ENCODE measurements at places on chromosomes 7 and 10. TPM values are rescaled to one million over a fixed set of nuclear protein-coding genes. Genes with fewer than 3 reads are reported as not detected.

The LIPJ gene
- total RNA-seq: 1.1 TPM

The VPS37D gene
- total RNA-seq: 12.8 TPM

- DNase-seq: no peak
Observed at GRCh38 chr7:135976312-135977006, 700 bp downstream of the MTPN start.

GRCh38 chr10:84525120-84525806, 196.9 kb downstream of the CCSER2 start:
- DNase-seq: no peak

- DNase-seq: no peak
Observed at GRCh38 chr10:29163746-29164145, 125.1 kb upstream of the LYZL1 start.

- DNase-seq: no peak
Observed at GRCh38 chr7:94838717-94839116, 68.7 kb upstream of the PPP1R9A start.

DNA sequence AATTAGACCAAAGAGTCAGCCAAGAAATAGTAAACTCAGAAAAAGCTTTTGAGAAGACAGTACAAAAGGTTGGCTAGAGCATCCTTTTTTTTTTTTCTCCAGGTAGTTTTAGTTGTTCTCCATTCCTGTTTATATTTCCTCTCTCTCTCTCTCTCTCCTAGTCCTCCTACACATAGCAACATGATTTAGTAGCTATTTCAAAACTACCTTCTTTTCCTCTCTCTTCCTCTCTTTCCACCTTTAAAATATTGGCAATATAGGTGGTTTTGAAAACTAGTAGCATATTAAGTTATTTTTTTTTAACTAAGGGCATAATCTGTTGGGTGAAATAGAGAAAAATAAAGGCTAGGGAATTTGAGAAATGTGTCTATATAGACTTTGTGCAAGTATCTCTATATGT, 5.0 kb downstream of the SKIDA1 start:
- no peak for DNase-seq

DNA sequence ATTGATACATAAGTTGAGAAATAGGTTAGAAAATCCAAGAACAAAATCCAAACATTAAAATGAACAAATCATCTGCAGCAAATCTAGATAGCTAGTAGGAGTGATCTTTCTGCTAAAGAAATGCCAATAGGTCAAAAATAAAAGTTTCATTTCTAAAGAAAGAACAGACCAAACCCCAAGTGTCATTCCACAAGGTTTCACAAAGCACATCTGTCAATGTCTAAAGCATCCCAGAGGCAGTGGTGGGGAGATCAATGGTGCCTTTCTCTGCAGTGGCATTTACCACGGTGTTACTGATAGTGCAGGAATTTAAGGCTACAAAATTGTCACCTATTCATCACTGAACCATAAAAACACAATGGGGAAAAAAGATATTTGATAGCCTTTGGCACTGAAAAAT, 147.9 kb downstream of the PARD3 start:
- no peak for DNase-seq

DNA sequence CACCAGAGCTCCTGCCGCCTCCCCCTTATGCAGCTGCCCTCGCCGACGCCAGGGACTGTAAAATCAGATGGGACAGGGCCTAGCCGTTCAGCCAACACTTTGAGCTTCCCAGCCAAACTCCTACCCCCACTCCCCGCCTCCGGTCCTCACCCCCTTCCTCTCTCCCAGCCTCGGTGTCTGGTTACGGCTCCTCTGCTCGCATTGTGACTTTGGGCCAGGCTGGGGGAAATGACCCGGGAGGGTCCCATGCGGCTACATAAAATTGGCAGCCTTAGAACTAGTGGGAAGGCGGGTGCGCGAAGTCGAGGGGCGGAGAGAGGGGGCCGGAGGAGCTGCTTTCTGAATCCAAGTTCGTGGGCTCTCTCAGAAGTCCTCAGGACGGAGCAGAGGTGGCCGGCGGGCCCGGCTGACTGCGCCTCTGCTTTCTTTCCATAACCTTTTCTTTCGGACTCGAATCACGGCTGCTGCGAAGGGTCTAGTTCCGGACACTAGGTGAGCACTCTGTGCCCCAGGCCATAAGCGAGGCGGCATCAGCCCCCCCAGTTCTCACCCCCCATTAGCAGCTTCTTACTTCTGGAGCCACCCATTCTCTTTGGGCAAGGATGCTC, at the start of gene KAZALD1:
Gene KAZALD1 (plus strand): TSS at position 366 of the 608 bp plus-strand sequence. CDS start 604 bp downstream, outside the sequence.
- DNase-seq: no peak

GRCh38 chr10:69474742-69475432, 23.6 kb downstream of the TSPAN15 start:
- no peak for DNase-seq

Data from dorsolateral prefrontal cortex (tissue), 122 donors.